ENCODE measurements at places on chromosomes 12 and 14. TPM values are rescaled to one million over a fixed set of nuclear protein-coding genes. Genes with fewer than 3 reads are reported as not detected.

- DNase-seq = no peak
Observed at GRCh38 chr14:83478741-83479140, 1945.1 kb upstream of the SEL1L start.

GRCh38 chr14:77554207-77554606, 55.6 kb upstream of the ISM2 start:
- DNase-seq = no peak

GRCh38 chr12:4308334-4308950, 12.6 kb upstream of the TIGAR start:
- DNase-seq = no peak

The LHX5 gene
- total RNA-seq = not detected

DNA sequence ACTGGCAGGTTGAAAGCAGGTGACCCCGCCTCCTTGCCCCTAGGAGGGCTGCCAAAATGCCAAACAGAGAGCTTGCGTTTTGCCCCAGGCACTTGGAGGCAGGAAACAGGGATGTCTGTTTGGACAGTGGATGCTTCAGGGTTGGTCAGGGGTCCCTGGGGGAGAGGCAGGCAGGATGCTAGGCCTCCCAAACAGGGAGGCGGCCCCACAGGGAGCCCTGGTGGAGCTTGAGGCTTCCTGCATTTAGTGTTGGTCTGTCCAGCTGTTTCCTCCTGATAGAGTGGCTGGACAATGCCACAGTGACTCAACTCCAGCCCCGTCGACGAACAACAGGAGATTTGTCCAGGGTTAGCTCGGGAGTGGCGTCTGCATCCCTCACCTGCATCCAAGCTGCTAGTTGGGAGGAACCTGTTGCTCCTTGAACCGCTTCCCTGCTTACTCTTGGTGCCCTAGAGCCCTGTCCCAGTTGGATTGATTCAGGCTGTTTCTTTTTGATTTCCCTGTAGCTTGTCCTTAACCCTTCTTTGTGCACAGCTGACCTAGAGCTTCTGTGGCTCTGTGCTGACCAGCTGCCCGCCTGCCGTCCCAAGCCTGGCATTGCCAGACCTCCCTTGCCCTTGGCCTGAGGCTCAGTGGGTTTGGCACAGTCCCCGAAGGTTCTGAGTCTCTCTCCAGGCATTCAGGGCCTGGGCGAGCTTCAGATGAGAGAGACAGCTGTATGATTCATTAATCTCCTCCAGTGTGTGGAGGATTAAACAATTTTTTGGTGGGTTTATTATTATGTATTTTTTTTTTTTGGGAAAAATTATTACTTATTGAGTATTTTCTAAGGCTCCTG, 45.9 kb downstream of the TSPAN9 start:
- DNase-seq = no peak

DNA sequence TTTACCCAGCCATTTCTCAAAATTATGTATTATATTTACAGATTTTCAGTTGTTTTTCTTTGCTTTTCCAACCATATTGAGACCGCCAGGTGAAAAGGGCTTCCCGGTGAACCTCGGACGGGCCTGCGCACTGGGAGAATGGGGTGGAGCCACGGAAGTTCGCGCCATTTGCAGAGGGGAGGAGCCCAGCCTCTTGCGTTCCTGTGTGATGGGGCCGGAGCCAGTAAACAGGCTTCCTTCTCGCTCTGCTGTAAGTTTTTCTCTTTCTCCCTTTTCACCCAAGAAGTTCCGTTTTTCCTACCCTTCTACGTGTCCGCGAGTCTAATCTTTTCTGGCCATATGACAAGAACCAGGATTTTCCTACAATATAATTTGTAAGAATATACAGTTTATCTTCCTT, 1108.8 kb upstream of the SEL1L start:
- DNase-seq = no peak

The CDH24 gene
- total RNA-seq = 1.4 TPM

DNA sequence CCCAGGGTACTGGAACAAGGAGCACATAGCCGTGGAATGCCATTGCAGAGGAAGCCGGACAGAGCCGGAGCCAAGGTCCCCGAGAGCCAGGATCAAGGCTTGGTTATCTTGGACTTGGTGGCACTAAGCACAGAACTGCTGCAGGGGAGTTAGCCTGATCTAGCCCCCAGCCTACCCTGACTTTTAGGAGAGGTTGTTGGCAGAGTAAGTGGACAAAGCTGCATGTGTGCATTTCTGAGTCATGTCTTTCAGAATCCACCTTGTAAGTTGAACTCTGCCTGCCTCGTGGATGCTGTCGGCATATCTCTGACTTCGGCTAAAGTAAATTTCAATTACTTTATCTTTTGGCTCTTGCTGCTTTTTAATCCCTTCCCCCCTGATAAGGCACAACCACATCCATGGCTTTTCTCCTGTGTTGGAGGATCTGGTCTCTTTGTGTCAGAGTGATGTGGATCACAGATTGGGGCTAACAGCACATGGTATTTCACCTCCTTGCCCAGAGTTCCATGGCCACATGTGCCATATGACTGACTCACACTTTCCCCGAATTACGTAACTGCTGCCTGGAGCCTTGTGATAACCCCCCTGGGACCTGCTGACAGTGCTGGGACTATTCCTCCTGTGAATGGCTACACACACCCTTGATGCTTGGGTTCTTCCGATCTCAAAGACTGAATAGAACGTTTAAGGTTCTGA, 240.3 kb downstream of the EMP1 start:
- no peak for DNase-seq

GRCh38 chr14:65696801-65697200, 284.3 kb downstream of the FUT8 start:
- DNase-seq = no peak

GRCh38 chr12:49811136-49811535, 17.1 kb downstream of the NCKAP5L start:
- no peak for DNase-seq

GRCh38 chr12:122148657-122149056, 25.4 kb downstream of the IL31 start:
- DNase-seq = no peak

- no peak for DNase-seq
Observed at GRCh38 chr12:71664411-71665089, 449 bp downstream of the THAP2 start.

Data from activated naive CD4-positive, alpha-beta T cell treated with anti-CD3 and anti-CD28 coated beads, Interleukin-2, amount 50 U/mL, for 72 hours (primary cell).